ENCODE measurements at places on chromosomes 16 and 17. TPM values are rescaled to one million over a fixed set of nuclear protein-coding genes. Genes with fewer than 3 reads are reported as not detected.

Gene FBXL16
- 0.34 TPM for polyA plus RNA-seq

DNA sequence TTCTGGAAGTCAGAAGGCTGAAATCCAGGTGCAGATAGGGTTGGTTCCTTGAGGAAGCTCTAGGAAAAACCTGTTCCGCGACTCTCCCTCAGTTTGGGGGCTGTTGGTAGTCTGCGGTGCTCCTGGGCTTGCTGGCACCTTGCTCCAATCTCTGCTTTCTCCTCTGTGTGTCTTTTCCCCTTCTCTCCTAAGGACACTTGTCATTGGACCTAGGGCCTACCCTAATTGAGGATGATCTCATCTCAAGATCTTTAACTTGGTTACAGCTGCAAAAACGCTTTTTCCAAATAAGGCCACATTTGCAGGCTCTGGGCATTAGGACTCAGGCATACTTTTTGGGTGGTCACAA lies 12.9 kb upstream of the CACNG4 start:
- DNase-seq, result no peak

DNA sequence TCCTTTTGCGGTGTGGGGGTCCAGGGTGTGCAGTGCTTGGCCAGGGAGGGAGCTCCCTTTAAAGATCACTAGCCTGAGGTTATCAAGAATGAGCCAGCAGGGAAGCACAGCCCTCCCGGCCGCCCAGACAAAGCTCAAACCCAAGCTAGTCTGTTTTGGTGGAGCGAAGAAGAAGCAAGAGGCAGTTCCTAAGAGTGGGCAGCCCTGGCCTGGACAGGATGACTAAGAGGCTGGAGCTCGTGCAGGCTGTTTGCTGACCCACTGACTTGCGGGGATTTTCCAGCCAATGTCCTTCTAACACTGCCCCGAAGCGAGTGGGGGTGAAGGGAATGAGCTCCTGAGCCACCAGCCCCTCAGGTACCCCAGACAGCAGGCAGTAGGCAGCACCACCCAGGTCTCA lies 134.4 kb downstream of the COPRS start:
- DNase-seq, result no peak

GRCh38 chr17:13182450-13182849 lies 164.6 kb upstream of the ELAC2 start:
- no peak for DNase-seq

DNA sequence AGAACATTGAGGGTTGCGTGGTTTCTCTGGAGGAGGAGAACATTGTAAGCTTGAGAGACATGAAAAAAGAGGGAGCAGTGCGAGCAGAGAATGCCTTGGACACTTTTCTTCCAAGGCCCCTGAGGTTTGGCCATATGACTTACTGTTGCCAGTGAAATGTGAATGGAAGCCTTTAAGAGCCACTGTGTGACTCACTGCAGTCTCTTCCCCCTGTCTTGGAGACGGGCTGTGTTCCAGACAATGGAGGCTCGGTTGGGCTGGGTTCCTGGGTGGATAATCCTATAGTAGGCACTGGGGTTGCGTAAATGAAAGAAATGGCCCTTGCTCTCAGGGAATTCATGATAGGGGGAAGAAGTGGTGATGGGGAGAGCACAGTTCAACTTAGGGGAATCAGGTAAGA lies 75.5 kb downstream of the SHISA9 start:
- no peak for DNase-seq

GRCh38 chr16:89331371-89332109 lies 114.0 kb downstream of the ZNF778 start:
- no peak for DNase-seq

GRCh38 chr17:75313941-75314551 lies 24.8 kb upstream of the SLC25A19 start:
- DNase-seq, result peak; percentile 33
